Peyer's patch (tissue), 4 donors: ENCODE measurements at places on chromosomes 16 and 17.

DNA sequence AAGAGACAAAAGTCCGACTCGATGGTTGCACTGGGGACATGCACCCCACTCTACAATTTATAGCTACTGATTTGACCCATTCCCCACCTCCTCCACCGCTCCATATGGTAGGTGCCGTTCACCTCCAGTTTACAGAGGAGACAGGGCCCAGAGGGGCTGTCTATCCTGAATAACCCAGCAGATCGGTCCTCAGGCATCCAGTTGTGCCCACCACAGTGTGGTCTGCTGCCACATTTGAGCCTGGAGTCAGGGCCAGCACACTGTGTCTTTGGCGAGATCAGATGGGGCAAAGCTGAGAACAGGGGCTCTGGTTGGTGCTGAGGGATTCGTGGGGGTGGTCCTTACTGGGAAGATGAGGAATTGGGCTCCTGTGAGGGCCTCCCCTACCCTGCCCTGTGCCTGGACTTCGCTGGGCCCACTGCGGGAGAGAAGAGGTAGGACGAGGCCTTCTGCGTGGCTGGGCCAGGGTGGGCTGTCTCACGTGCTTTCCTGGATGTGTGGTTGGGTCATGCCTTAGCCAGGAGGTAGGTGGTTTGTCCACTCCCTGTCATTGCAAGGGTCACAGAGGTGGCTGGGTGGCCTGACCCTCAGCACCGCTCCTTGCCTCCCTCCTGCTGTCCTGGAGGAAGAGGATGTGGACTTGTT, 2.8 kb downstream of the ADCY7 start:
- DNase-seq: peak; percentile 21

GRCh38 chr16:69417520-69418199, 6.8 kb upstream of the CYB5B start:
- DNase-seq: no peak

DNA sequence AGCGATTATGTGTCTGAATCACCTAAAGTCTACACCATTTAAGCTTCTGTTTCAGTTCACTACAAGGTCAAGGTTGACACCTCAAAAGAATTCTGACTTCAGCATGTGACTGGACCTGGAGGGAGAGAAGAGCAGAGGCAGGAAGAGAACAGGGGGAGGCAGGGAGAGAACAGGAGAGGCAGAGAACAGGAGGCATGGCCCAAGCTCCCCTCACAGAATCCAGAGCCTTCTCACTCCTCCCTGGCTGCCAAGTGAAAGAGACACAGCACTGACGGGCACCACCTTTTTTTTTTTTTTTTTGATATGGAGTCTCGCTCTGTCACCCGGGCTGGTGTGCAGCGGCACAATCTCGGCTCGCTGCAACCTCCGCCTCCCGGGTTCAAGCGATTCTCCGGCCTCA, 11.4 kb downstream of the GGA2 start:
- DNase-seq: no peak

DNA sequence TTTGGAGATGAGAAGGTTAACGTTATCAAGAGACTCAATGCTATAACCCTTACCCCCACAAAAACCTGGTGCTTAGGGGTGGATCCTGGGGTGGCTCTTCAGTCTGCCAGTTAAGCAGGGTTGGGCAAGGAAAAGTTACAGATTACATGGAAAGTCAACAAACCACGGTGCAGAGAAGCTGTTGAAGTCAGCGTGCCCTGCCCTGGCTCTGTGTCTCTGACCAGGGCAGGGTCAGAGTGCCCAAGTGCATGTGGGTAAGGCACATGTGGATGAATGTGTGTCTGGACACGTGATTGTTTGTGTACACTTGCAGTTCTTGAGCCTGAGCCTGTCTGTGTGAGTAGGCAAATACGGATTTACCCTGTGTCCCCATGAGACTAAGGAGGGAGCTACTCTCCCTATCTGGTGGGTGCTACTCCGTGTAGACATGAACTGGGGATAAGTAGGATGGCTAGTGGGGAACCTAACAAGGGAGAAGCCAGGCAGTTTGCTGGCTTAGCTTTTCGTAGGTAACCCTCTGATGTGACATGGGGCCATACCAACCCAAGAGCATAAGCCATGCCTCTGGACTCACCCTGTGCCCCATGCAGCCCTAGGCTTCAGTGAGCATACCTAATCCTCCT, 5.5 kb downstream of the IGFBP4 start:
- peak; percentile 86 for DNase-seq

DNA sequence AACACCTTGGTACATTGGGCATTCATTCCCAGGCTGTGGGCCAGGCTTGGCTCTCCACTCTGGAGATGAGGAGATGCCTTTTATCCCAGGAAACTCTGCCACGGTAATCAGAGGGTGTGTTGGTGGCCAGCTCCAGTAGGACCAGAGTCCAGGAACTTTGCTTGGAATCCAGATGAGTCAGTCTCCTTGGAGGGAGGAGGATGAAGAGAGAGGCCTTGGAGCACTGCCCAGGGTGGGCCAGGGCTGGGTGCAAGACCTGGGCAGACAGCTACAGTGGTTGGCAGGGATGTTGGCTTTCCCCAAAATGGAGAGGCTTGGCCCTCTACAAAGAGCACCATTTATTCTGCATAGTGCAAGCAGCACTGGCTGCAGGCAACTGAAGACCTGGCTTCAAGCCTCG, 209.0 kb downstream of the RGS9 start:
- no peak for DNase-seq

- DNase-seq: no peak
These were observed 26.8 kb upstream of the FOXK2 start for GRCh38 chr17:82492643-82493225.

DNA sequence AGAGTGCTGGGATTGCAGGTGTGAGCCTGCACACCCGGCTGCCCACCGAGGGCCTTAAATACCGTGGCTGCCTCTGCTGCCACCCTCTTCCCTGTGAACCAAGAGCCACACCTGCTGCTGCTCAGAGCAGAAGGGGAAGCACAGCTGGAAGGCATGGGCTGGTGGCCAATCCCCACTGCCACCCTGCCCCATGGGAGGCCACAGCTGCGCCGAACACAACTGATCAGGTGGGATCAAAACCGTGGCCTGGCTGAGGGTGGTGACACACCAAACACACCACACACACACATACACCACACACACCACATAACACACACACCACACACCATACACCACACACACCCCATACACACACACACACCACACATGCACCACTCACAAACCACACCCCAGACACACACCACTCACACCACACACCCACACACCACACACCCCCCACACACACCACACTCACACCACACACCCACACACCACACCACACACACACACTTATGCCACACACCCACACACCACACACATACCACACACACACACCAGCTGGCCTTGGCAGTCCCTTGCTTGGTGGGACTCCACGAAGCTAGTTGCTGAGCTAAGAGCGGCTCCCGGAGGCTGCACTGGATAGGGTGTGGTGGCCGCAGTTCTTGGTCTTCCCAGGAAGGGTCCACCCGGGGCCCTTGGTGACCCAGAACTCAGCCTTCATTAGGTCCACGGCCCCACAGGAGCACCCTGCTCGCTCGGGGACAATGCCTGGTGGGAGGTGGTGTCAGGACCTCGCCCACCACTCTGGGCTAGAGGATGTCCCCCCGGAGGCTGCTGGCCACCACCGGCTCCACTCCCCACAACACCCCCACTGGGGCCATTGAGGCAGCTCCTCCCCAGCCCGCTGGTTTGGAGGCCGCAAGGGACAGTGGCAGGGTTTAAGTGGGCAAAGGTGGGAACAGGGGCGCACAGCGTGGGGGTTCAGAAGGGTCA, 14.9 kb downstream of the CEP131 start:
- DNase-seq: no peak

DNA sequence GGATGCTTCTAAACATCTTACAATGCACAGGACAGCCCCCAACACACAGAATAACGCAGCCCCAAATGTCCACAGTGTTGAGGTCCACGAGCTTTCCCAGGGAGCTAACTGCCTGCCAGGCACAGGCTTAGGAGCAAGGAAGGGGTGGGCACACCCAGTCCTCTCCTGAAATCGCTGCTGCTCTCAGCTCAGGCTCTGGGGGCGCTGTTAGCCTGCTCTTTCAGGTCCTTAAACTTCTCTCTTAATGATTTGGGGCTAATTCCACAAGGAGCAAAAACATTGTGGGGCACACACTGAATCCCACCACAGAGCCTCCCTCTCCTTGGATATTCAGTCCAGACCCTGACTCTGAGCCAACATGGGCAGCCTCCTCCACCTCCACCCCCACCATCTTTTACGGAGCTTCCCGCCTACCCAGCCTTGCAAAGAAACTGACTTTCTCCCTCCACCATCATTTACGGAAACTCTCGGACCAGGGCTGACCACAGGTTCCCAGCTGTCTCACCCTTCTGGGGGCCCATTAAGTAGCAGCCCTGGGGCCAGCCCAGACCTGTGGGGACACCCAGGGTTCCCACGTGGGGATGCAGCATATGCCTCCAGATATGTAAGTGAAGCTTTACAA, 1.1 kb downstream of the CD300H start:
- peak; percentile 62 for DNase-seq

DNA sequence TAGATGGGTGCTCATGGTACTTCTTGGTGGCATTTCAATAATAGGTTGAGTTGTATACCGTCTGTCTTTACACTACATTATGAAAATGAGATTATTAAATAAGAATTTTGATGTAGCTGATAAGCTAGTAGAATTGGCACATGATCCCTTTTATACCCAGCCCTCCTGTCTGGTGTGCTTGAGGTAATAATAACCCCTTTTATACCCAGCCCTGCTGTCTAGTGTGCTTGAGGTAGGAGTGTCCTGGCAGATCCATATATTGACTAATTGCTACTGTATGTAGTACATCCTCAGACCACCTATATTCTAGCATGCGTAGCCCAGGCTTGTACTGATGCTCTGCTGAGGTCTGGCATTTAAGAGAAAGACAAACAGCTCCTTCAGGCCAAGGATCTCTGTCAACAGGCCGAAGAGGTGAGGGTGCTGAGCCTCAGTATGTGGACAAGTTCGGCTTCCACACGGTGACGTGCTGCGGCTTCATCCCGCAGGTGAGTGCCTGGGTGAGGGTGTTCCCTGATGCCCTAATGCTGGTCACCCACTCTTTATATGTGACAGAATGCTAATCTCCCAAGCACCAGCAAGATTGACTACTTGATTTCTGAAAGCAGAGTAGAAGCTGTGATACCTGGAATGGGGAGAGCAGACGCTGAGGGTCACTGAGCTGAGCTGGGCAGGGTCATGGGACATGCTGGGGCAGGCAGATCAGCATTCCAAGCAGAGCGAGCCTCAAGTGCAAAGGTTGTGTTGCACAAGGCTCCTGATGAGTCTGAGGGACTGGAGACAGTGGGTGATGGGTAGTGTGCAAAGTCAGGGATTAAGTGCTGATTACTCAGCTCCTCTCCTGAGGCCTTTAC, 5.7 kb downstream of the FN3K start:
- DNase-seq: no peak

DNA sequence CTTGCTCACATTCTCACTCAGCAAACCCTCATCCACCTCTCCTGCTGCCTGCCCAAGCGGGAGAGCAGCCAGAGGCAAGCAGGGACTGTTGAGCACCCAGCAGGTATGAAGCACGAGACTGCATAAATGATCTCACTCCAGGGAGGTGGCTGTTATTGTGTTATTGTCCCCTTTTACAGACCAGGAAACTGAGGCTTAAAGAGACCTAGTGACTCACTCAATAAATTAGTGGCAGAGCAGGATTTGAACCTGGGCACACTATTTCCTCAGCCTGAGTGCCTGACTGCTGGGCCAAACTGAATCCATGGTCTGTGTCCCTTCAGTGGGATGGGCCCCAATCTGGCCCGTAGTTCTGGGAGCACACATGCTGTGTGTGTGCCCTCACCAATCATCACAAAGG, 12.3 kb upstream of the MAP2K3 start:
- DNase-seq: no peak

GRCh38 chr16:85465328-85466303, 147.5 kb upstream of the GSE1 start:
- DNase-seq: no peak

- DNase-seq: no peak
These were observed 247.7 kb upstream of the PMFBP1 start for GRCh38 chr16:72419638-72420037.

DNA sequence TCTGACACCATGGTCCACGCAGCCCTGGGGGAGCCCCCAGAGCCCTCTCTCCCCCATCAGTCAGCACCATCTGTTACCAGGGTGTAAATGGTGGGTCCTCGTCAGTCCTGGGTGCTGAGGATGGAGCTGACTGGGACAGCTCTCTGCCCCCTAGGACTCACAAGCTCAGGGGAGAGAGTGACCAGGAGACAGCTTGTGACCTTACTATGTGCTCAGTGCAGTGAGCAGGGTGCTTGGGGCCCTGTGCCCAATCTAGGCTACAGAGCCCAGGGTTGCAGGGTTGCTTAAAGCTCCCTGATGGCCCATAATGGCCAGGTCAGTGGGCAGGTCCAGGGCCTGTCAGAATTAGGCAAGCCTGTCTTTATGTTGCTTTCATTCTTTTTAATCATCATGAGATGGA, 11.3 kb downstream of the MMP2 start:
- no peak for DNase-seq

DNA sequence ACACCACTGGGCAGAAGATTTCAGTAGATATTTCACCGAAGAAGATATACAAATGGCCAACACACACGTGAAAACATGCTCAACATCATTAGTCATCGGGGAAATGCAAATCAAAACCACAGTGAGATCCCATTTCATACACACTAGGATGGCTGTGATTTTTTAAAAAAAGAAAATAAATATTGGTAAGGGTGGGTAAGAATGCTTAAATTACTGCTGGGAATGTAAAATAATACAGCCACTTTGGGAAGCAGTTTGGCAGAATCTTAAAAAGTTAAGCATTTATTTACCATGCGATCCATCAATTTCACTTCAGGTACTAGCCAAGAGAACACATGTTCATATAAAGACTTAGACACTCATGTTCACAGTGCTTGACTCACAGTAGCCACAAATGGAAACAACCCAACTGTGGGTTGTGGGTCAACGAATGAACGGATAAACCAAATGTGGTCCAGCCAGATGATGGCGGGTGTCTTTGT, 6.5 kb upstream of the C16orf74 start:
- DNase-seq: no peak

GRCh38 chr17:50925296-50925891, 59.2 kb upstream of the TOB1 start:
- DNase-seq: no peak

- no peak for DNase-seq
These were observed 7.8 kb upstream of the BIRC5 start for GRCh38 chr17:78206298-78206697.

DNA sequence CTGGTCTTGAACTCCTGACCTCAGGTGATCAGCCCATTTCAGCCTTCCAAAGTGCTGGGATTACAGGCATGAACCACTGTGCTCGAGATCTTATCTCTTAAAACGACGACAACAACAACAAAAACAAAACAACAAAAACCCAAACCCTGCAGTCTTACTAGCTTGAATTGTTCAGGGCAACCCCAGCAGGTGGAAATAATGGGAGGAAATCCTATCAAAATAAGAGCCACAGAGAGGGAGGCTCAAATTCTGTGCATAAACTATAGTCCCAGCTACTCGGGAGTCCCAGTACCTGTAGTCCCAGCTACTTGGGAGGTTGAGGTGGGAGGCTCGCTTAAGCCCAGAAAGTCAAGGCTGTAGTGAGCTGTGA, 16.5 kb upstream of the ATP6V0A1 start:
- DNase-seq: peak; percentile 31

GRCh38 chr17:38663125-38663751, 11.5 kb downstream of the EPOP start:
- peak; percentile 72 for DNase-seq

GRCh38 chr17:13986855-13987254, 82.4 kb upstream of the COX10 start:
- no peak for DNase-seq
